ENCODE measurements at places on chromosomes 12 and 14. TPM values are rescaled to one million over a fixed set of nuclear protein-coding genes. Genes with fewer than 3 reads are reported as not detected.

GRCh38 chr12:27936196-27936595 lies 36.3 kb downstream of the PTHLH start:
- no peaks in the 10 kb centered on the region for H3K4me1 ChIP-seq
- DNase-seq = no peak
- H3K4me3 ChIP-seq = no peak overlapping the region
- no peaks in the 10 kb centered on the region for H3K36me3 ChIP-seq
- H3K27me3 ChIP-seq = no peaks in the 10 kb centered on the region

DNA sequence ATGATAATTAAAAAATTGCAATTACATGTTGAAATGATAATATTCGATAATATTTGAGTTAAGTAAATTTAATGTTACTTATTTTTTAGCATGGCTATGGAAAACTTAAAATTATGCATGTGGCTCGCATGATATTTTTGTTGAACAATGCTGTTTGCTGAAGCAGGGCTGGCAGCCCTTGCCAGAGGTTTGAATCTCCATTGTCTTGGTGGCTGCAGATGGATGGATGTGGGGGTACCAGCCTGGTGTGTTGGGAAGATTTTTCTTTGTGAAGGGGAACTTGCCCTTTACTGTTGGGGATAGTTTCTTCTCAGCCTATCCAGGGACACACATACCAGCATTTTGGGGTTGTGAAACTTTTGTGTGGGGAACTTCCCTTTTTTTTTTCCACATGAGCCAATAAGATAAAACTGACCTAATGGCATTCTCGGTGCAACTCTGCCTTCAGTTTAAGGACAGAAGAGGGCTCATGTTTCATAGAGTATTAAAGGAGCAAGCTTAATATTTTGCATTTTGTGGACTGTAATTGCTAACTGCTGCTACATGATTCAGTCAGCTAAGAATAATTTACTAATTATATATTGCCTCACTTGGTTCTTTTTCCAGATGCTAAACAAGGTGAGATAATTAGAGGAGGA lies 8.8 kb downstream of the RASSF3 start:
- H3K27me3 ChIP-seq = no peaks in the 10 kb centered on the region
- DNase-seq = no peak
- H3K4me3 ChIP-seq = no peak overlapping the region
- peak overlapping the region; percentile 32 for H3K27ac ChIP-seq

- H3K4me3 ChIP-seq = no peak overlapping the region
- H3K27me3 ChIP-seq = no peaks in the 10 kb centered on the region
- DNase-seq = peak; percentile 27
- H3K36me3 ChIP-seq = peaks cover 13% of the 10 kb centered on the region
- H3K4me1 ChIP-seq = peaks cover 21% of the 10 kb centered on the region
- H3K27ac ChIP-seq = no peak overlapping the region
These were observed 24.9 kb downstream of the SNRNP35 start for GRCh38 chr12:123482876-123483275.

DNA sequence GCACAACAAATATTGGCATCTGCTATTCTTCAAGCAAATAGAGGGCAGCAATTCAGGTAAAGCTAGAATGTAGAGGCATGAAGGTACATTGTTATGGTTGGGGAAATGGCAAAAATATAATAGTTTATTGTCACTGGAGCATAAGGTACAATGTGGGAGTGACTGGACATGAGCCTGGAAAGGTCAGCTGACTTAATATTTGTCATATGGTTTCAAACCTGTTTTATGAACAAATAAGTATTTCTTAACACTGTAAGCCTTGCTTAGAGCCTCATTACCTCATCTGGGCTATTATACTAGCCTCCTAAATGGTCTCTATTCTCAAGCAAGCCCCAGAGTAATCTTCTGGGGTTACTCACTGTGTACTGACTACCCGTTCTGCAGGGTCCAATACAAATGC lies 33.7 kb downstream of the FAM177A1 start:
- H3K27ac ChIP-seq = no peak overlapping the region
- H3K4me3 ChIP-seq = no peak overlapping the region
- no peak for DNase-seq

- H3K4me1 ChIP-seq = no peaks in the 10 kb centered on the region
- H3K4me3 ChIP-seq = no peak overlapping the region
- no peak overlapping the region for H3K27ac ChIP-seq
- H3K27me3 ChIP-seq = no peaks in the 10 kb centered on the region
- DNase-seq = no peak
These were observed 792.3 kb upstream of the NOVA1 start for GRCh38 chr14:27390155-27390554.

DNA sequence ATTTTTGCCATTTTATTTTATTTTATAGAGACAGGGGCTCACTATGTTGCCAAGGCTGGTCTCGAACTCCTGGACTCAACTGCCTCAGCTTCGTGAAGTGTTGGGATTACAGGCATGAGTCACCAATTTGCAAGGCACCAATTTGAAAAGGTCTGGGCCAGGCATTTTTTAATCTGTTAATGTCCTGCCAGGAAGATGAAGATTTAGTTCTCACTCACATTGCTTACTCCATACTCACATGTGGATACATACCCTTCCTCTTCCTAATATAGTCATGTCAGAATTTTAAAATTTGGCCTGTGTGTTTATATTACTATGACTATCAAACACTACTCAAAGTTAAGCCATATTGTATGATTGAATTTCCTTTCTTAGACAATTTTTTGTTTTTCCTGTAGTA lies 15.3 kb upstream of the EML1 start:
- no peaks in the 10 kb centered on the region for H3K36me3 ChIP-seq
- DNase-seq = no peak

DNA sequence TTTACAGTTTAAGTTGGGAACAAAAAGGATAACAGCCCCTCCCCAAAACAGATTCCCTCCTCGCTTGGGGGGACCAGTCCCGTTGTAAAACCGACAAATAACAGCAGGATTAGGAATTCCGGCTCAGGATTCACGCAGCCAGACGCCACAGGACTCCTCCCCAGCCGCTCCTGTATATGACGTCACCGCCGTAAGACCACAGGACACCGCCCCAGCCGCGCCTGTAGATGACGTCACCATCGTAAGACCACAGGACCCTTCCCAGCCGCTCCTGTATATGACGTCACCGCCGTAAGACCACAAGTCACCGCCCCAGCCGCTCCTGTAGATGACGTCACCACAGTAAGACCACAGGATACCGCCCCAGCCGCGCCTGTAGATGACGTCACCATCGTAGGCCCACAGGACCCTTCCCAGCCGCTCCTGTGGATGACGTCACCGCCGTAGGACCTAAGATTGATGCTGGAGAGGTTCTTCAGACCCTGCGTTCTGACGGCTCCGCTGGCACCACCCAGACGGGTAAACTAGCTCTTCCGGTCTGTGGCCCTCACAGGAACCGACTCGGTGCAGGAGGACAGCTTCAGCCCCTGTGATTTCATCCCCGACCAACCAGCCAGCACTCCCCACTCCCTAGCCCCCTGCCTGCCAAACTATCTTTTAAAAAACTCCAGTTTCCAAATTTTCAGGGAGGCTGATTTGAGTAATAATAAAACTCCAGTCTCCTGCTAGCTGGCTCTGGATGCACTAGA lies 43.9 kb upstream of the FBRSL1 start:
- H3K27me3 ChIP-seq = peaks cover 17% of the 10 kb centered on the region
- DNase-seq = no peak
- H3K36me3 ChIP-seq = no peaks in the 10 kb centered on the region
- H3K27ac ChIP-seq = no peak overlapping the region

GRCh38 chr12:117027251-117028086 lies 71.7 kb downstream of the TESC start:
- H3K4me3 ChIP-seq = no peak overlapping the region
- peaks cover 56% of the 10 kb centered on the region for H3K36me3 ChIP-seq
- no peak for DNase-seq
- peaks cover 8% of the 10 kb centered on the region for H3K27me3 ChIP-seq

TRHDE gene
- 0.59 TPM for total RNA-seq

RGS6 gene
- total RNA-seq = not detected

TAS2R9 gene
- not detected for total RNA-seq

POTEG gene
- 0.36 TPM for total RNA-seq

LBHD2 gene
- total RNA-seq = not detected

RASSF9 gene
- 5.8 TPM for total RNA-seq

STK38L gene
- 64.8 TPM for total RNA-seq

Measured in osteoblast (primary cell).